SK-N-DZ (cell line): ENCODE measurements at places on chromosomes 7 and 10.

DNA sequence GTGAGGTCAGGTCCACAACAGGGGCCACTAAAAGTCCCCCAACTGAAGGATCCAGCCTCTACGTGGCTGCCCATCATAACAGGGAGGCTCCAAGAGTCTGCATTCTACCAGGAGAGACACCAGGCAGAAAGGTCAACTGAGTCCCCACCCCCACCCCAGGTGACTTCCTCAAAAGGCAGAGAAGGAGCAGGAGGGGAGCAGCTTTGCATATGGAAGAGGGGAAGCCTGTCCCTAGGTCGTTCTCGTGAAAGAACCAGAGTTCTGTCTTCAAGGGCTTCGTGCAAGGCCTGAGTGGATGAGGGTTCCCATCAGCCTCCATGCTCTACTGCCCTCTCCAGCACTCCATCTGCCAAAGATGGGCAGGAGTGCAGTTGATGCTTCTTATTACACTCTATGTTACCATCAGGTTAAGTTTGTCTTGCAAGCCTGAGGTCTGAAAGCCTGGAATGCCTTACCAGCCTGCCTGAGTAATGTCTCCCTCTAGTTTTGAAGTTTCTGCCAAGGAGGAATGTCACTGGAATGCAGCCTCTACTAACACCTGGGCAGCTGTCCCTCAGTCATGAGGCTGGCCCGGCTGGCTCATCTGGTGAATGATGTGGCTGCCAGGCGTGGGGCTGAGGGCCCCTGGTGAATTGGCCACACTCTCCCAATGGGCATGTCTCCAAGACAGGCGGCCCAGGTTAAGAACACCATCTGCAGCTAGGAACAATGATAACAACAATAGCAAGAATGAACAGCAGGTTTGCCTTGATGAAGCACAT lies 54.3 kb upstream of the SMNDC1 start:
- DNase-seq, result no peak

DNA sequence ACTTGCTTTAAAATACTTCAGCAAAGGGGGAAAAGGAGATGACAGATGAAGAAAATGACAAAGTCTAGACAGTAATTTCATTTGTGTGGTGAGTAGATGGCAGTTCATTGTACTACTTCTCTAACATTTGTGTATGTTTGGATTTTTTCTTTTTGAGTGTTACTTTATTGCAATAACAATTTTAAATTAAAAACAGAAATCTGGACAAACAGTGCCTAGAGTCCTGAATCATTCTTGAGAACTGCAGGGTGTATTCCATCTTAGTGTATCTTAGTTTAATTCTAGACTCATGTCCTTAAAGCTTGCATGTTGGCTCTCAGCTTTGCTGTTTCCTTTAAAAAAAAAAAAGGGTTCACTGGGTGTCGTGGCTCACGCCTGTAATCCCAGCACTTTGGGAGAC lies 31.1 kb downstream of the HOXA1 start:
- no peak for DNase-seq

- DNase-seq, result no peak
Observed at GRCh38 chr7:45709168-45710042, 135.2 kb downstream of the ADCY1 start.

DNA sequence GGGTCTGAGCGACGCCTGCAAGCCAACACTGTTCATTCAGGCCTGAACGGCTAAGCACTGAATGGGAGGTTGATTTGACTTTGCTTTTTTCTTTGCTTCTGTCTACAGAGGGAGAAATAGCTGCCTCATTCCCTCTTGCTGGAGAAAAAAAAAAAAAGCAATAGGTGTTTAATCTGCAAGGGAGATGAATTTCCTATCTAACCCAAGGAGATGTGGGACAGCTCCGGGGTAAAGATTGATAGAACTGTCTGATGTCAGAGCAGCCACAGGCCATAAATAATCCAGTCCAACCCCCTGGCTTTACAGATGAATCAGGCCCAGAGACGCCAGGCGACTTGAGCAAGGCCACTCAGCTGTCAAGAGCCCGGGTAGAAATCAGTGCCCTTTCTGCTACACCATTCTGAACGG lies 168.0 kb downstream of the ARHGAP12 start:
- no peak for DNase-seq

- DNase-seq, result no peak
Observed at GRCh38 chr7:156174428-156174827, 362.2 kb upstream of the SHH start.

DNA sequence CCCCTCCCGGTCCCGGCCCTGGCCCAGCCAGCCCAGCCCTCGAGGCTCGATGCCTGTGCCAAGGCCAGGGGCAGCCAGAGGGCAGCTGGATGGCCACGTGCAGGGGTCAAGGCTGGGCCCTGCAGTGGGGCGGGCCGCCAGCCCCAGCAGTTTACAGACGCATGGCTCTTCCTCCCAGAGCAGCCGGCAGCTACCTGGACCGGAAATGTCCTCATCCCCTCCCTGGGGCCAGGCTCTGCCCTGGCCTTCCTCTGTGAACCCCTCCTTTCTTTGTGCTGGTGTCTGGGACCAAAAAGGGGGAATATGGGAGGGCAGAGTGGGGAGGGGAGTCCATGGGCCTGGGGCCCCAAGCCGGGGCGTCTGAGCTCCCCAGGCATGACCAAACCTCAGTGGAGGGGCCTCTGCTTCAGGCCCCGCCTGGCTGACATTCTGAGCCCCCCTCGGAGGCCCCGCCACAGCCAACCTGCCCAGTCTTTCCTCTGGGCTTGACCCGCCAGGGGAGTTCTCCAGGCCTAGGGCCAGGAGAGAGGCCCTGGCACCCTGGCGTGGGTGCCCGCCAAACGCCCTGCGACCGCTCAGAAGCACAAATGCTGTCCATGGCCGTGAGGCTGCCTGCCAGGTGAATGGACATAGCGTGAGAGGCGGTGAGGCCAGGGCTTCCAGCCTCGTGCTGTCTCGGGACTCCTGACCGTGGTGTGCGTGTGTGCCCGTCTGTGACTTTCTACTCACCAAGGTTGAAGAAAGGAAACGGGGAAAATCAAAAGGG lies 24.7 kb upstream of the AMZ1 start:
- DNase-seq, result no peak

DNA sequence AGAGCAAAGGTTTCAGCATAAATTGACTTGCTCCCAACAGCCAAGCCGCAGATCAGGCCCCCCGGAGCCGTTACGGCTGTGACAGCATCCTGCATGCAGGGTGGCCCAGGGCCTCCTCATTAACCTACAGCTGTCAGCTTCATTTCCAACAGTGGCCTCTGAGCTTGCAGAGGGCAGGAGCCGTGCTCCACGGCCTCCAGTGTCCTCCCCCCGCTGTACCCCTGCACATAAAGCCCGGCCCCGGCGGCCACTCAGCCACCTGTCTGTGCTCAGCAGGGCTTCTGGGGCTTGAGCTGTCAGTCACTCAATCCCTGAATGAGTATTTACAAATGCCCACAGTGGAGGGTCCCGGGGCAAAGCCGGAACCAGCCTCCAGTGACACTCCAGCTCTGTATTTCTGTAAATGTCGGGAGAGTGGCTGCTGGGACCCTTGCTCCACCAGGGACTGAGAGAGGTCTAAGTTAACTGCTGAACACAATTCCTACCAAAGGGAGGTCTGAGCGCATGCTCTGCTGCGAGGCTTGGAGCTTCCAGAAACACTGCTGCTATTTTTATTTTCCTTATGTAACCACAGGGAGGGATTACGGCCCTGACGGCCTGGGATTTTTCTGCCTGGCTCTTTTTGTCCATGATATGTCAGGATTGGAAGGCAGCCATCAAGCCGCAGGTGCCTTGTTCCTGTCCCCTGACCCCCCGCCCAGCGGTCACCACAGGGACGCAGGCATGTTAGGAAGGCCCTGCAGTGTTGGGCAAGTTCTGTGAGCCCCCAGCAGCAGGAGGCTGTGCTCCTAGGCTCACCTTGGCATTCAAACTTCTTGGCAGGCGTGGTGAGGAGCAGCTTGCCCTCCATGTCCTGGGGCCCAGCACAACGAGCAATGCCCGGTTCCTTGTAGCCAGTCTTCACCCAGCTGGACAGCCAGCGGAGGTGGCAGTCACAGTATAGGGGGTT lies 165.0 kb downstream of the SLIT1 start:
- DNase-seq, result peak; percentile 49

- DNase-seq, result no peak
Observed at GRCh38 chr7:131619336-131620305, 63.2 kb upstream of the PODXL start.
